ENCODE measurements at places on chromosomes 16 and 17.
A peak's percentile ranks its signal among the peaks of the same experiment; 100 is the strongest.

GRCh38 chr16:67000384-67001351, 12.3 kb downstream of the CES4A start:
- DNase-seq, result peak; percentile 54

- DNase-seq, result peak; percentile 55
Measured at GRCh38 chr16:88719267-88719932, 13.1 kb downstream of the CTU2 start.

- DNase-seq, result no peak
Measured at GRCh38 chr17:45294506-45294905, 22.3 kb downstream of the MAP3K14 start.

GRCh38 chr17:51461578-51462004, 201.2 kb downstream of the UTP18 start:
- DNase-seq, result no peak

GRCh38 chr17:9468532-9468931, 107.1 kb downstream of the STX8 start:
- DNase-seq, result no peak

DNA sequence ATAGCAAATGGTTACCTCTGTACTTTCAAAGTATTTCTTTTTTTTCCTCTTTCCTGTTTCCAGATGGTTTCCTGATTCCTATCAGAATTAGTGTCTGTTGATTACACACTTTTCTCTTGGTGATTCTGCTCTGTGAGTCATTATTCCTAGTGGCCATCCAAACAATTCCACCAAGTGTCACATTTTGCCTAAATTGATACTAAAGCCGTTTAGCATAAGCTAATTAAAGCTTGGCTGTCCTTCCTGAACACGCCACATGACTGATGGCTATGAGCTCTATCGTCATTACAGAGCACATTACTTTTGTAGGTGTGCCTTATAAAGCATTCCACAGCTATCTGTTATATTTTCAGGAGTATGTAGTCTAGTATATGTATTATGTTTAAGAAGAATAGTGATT, 671.2 kb downstream of the CDH8 start:
- DNase-seq, result no peak

DNA sequence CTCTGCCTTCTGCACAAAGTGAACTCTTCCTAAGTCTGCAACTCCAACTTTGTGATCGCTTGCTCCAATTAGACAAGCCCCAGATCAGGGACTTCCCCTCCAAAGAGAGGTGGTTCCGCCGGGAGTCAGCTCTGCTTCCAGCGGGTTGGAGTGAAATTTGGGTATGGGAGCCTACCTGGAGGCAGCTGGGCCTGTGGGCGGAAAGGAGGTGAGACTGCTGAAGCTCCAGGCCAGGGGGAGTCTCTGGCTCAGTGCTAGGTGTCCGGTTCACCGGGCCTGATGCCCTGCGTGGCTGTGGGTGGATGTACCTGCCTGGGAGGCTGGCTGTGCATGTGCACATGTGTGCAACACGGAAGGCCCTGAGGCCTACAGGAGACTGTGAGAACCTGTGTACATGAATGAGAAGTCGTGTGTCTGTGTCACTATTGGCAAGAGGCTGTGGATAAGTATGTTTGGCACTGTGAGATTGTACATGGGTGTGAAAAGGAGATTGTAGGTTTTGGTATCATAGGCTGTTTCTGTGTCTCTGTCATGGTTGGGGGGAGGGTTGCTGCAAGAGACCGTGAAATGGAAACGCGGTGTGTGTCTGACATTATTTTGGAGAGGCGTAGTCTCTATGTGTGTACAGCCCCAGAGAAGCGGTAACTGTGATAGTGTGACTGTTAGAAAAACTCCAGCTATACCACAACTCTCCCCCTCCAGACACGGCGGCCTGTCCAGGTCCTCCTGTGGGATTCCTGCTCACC, 4.2 kb downstream of the LHX1 start:
- no peak for DNase-seq

DNA sequence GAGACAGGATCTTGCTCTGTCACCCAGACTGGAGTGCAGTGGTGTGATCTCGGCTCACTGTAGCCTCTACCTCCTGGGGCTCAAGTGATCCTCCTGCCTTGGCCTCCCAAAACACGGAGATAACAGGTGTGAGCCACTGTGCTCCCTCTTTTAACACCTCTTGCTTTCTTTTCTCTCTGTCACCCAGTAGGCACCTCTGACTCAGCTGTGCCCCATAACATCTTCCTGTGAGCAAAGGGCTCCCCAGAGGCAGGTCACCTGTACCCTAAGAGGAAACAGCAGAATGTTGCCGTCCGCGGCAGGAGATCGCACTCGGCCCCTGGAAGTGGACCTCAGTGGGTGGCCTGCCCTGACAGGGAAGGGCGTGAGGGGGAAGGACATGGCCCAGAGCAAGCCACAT, 918 bp upstream of the NLRC3 start:
- DNase-seq, result no peak

GRCh38 chr16:72999541-73000019, 48.3 kb downstream of the ZFHX3 start:
- no peak for DNase-seq

- no peak for DNase-seq
Measured at GRCh38 chr16:77496934-77497333, 62.1 kb upstream of the ADAMTS18 start.

DNA sequence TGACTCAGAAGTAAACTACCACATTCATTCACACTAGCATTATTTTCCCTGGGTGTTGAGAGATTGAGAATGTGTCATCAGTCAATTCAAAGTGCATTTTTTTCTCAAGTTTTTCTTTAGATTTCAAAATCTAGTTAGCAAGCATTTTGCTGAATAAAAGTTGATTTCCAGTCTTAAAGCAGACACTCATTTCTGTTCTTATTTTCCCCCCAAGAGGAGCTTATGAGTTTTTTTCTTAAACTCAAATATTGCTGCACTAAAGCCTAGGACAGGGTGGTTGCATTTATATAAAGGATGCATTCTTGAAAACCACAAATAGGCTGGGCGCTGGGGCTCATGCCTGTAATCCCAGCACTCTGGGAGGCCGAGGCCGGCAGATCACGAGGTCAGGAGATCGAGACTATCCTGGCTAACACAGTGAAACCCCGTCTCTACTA, 15.3 kb downstream of the CDH3 start:
- DNase-seq, result no peak

DNA sequence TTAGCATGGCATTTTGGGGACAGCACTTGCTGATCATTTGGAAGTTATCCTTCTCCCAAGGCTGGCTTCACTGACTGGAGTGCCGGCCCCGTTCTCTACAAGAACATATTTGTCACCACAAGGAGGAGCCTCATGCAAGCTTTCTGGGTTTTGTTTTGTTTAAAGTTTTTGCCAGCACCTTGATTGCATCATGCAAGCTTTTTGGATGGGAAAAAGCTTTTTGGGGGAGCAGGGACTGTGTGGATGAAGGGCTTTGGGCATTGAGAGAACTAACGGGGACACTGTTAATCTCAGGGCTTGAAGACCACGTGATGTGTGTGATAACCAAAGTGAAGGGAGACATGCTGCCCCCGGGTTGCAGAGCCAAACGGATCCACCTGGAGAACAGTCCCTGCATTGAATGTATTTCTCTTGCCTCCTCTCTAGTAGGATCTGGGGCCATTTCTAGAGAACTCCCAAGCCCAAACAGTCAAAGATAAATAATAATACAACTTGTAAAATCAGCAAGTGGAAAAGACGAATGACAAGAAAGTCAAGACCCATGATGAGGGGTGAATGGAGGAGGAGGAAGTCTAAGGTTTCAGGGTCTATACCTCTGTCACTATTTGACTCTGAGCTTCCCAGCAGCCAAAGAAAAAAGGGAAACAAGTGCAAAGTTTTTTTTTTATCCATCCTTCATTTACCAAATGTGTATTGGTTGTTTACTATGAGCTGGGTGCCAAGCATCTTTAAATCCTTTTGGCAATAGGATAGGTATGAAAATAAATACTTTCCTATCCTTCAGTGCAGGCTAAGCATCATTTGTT, 17.2 kb downstream of the TMEM114 start:
- no peak for DNase-seq

DNA sequence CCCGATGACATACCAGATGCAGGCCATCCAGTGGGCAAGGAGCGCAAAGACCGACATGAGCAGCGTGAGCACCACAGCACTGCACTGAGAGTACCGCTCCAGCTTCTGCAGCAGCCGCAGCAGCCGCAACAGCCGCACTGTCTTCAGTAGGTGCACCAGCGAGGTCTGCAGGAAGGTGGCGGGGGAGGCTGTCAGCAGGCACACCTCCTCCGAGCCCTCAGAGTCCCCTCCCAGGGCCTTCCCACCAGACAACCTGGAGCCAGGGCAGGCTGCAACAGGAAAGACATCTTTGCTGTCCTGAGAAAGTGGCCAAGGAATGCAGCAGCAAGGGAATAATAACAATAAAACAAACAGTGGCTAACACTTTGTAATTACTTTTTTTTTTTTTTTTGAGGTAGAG, 9.1 kb downstream of the KCNH4 start:
- DNase-seq, result peak; percentile 42

- DNase-seq, result no peak
Measured at GRCh38 chr17:50319306-50320004, 26.5 kb upstream of the XYLT2 start.

DNA sequence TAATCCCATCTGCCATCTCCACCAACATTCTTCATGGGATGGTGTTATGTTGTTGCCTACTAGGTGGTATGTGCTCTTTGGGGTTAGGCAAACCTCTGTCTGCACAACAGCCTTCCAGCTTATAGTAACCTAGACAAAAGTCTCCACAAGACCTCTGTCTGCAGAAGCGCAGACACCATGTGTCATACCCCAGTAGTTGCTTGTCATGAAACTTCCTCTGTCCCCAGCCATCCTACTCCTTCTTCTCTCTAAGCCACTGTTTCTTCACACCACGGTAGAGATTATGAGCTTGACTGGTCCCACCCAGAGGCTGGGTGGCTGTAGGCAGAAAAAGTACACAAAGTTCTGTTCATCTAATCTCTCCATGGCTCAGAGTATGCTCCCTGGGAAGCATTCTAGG, 100.3 kb downstream of the MAF start:
- DNase-seq, result no peak

- no peak for DNase-seq
Measured at GRCh38 chr16:47051031-47051430, 77.6 kb upstream of the DNAJA2 start.

GRCh38 chr16:78593352-78593751, 493.9 kb downstream of the WWOX start:
- no peak for DNase-seq
